Stimulated activated naive CD8-positive, alpha-beta T cell treated with anti-CD3 and anti-CD28 coated beads, Interleukin-15, amount 100 ng/mL, for 72 hours (primary cell): ENCODE measurements at places on chromosomes 5 and 9.
A peak's percentile ranks its signal among the peaks of the same experiment; 100 is the strongest.

DNA sequence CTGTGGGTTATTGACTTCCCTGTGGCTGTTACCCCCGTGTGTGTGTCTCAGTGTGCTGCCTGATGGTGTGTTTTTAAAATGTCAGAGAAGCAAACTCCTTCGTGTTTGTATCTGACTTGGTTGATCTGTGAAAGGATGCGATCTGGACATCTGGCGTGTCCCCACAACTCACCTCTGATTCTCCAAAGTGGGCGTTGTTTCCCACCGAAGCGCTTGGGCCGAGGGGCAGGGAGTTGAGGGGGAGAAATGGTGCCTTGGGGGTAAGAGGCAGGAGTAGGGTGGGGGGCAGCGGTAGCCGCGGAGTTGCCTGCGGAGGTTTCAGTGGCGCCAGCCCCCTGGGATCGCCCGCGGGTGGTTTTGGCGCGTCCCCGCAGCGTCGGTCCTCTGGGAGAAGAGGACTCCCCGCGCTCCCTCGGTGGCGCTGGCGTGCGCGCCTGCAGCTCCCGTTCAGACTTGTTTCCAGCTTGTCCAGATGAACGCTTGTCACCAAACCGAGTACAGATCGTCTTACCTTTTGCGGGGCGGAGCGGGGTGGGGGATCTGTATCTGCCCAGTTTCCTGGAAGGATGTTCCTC, 1.1 kb downstream of the MAST4 start:
- DNase-seq = no peak

DNA sequence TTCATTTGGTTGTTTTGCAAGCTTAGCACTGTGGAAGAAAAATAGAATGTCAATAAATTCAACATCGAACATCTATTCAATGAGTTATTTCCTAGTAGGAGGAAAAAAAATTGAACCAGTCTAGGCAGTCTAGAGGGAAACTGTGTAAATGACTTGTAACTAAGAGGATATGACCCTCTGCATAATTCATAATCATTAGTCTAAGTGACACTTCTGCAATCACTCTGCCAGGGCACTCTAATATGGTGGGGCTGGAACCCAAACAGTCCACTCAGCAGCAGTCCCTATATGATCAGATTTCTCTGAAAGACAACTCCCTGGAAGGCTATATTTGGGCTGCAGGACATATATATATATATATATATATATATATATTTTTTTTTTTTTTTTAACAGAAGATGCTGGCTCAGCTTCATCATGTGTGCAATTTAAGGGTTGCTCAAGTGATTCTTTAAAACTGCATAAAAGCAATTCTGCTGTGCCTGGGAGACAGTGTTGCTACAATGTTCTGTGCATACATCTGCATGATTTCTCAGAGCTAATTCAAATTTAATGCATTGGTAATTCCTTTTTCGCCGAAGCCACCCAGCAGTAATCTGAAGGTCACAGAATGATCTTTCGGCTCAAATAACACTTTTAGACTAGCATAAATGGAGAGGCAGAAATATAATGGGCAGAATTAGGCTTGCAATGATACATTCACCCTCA, 482.1 kb upstream of the ZNF608 start:
- DNase-seq = no peak

- peak; percentile 2 for DNase-seq
These were observed 206.3 kb downstream of the CACNA1B start for GRCh38 chr9:138083873-138084272.

DNA sequence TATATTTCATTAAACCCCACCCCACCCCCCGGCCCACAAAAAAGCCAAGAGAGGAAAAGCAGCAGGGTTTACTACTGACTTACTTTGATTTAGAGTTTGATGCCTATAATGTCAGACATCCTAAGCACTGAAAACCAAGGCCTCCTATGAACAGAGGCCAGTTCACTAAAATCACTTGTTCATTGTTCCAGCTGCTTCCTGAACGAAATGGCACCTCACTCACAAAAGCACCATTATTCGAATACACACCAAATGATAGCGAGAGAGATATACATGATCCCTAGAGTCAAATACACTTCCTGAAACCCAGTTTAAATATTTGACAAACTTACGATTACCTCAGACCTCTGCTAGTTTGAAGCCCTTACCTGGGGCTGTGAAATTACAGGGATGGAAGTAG, 66.6 kb downstream of the LPAR1 start:
- DNase-seq = no peak

- DNase-seq = no peak
These were observed 746 bp downstream of the STRBP start for GRCh38 chr9:123267481-123268198.

DNA sequence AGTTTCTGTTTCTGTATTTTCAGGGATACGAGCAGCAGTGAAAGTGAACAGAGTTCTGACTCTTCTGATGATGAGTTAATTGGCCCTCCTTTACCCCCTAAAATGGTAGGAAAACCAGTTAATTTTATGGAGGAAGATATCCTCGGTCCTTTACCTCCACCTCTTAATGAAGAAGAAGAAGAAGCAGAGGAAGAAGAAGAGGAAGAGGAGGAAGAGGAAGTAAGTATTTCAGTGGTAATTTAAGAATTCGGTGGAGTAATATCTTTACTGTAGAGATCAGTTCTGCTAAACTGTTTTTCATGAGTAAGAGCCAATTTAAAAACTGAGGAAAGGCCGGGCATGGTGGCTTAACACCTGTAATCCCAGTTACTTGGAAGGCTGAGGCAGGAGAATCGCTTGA, 17.2 kb downstream of the WDR70 start:
- DNase-seq = no peak

GRCh38 chr5:97458851-97459250, 275.8 kb upstream of the RIOK2 start:
- DNase-seq = no peak

GRCh38 chr5:79205965-79206364, 30.0 kb upstream of the JMY start:
- DNase-seq = no peak

DNA sequence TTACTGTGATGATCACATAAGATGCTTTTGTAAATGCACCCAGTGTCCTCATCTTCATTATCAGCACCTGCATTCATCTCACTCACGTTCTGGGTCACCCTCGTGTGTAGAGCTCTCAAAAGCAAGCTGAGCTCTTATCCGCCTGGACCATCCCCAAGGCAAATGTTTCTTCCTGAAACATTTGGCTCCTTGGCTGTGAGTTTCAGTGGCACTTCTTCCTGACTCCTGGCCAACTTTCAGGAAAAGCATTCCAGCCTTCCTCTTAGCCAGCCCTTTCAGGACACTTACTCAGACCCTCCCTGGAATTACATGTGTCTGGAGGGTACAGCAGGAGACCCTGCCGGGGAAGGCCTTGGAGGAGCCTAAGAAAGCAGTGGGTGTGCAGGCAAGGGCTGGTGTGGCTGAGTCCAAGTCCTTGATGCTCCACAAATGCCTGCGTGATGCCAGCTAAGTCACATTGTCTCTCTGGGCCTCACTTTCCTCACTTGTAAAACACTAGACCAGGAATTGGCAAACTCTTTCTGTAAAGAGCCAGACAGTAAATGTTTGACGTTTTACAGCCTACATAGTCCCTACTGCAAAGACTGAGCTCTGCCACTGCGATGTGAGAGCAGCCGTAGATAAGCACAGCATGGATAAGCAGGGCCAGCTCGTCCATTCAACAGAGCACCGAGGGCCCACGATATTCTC, 72.1 kb downstream of the PDE6A start:
- no peak for DNase-seq

DNA sequence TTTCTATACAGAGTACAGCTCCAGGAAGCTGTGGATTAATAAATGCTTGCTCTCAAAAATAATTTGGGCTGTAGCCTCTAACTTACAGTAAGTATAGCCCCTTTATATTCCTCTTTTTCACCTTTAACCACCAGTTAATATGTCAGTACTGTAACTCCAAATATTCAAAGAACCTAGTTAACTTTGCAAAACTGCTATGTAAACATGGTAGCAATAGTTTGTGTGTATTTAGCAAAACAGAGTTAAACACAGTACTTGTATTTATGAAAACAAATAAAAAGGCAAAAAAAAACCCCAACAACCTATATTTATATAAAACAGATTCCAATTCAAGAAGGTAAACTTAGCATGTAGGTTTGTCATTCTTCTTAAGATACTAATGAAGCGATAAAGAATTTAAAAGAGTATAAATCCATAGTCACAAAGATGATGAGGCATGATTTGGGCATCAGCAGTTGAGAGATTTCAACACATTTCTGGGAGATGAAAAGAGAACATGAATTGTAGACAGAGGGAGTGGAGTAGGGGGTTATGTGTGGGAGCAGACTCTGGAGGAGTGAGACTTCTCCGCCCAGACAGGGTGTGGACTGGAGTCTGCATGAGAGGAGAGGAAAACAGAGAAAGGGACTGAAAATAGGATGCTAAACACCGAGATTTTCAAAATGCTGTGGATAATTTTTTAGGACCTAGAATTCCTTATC, 47.0 kb upstream of the F2RL1 start:
- no peak for DNase-seq

GRCh38 chr5:160229190-160229742, at the start of gene FABP6:
FABP6 (plus strand) TSS chr5:160229506; CDS start chr5:160229558, 52 bp downstream.
- no peak for DNase-seq

DNA sequence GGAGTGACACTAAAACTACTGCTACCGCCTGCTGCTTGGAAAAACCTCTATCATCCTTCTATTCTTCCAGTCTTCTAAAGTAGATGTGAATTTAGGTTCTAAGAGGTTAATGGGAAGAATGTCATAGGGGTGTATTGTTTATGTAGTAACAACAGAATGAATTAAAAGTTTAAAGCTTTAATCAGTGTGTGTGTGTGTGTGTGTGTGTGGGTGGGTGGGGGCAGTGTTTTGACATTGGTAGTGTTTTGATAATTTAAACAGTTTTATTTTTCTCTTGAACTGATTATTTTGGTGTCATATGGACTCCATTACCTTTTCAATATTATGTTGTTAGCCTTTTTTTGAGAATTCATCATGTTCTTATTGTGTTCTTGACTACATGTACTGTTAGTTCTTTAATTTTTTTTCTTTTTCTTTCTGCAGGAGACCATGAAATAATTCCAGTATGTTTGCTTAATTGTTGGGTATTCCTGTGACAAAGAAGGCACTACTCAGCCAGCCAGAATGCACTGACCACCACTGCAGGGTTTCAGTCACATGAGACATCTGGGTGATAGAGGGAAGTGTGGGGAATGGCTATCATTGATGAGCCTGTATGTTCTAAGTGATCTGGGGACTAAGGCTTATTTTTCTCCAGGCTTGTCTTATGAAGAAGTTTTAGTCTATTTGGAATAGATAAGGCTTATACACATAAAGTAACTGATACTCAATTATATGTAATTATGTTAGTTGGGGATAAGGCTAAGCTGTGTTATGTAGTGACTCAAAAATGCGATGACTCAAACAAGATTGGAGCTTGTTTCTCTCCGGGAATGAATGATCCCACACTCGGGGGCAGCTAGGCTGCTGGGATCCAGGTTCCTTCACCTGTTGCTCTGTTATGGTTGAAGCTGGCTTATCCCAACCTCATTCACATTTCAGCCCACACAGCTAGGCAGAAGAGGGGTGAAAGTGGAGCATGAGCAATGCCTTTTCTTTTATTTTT, 50.2 kb upstream of the ACTBL2 start:
- no peak for DNase-seq

DNA sequence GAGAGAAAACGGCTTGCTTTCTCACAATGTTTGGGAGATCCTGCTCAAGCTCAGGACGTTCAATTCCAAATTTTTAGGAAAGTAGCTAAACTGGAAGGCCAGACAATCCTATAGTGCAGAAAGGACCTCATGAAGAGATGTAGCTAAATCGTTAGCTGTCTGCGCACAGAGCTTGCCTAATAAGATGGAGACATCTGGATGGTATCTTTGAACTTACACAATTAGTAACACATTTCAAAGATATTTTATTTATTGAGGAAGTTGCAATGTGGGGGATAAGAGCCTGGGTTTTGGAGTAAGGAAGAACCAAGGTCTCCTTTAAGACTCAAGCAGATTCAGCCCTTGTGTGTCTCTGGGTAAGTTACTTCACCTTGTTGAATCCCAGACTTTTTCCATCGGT, 28.6 kb upstream of the RAB14 start:
- no peak for DNase-seq

- DNase-seq = no peak
These were observed 10.9 kb upstream of the NKD2 start for GRCh38 chr5:997711-998110.

- peak; percentile 46 for DNase-seq
These were observed 4.0 kb upstream of the PCDHGA1 start for GRCh38 chr5:141326088-141326854.
